HCEC 1CT (cell line): ENCODE measurements at places on chromosomes 2 and 18.
A peak's percentile ranks its signal among the peaks of the same experiment; 100 is the strongest.

DNA sequence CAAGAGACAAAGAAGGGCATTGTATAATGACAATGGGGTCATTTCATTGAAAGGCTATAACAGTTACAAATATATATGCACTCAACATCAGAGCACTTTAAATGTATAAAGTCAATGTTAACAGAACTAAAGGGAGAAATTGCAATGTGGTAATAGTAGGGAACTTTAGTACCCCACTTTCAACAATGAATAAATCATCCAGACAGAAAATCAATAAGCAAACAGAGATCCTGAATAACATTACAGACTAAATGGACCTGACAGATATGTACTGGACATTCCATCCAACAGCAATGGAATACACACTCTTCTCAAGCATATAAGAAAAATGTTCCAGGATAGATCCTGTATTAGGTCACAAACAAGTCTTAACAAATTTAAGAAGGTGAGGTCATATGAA is 90.5 kb upstream of the ALKAL2 start:
- no peak for DNase-seq

- no peak for DNase-seq
Measured at GRCh38 chr2:136049991-136050920, 64.8 kb upstream of the DARS1 start.

DNA sequence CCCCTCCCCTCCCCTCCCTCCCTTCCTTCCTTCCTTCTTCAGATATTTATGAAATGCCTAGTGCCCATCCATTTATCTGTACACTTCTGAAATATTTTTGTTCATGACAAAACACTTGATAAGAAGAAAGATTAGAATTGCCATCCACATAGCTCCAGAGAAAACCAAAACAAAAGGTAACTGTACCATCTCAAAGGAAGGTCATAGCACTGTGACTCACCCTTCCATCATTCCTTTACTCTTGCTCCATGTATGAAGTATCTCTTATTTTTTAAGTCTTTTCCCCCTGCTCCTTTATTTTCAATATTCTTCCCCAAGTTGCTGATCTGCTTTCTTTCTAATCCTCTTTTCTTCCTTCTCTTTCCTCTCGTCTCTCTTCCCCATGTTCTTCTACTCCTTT is 9.9 kb downstream of the CNTNAP5 start:
- DNase-seq, result no peak

DNA sequence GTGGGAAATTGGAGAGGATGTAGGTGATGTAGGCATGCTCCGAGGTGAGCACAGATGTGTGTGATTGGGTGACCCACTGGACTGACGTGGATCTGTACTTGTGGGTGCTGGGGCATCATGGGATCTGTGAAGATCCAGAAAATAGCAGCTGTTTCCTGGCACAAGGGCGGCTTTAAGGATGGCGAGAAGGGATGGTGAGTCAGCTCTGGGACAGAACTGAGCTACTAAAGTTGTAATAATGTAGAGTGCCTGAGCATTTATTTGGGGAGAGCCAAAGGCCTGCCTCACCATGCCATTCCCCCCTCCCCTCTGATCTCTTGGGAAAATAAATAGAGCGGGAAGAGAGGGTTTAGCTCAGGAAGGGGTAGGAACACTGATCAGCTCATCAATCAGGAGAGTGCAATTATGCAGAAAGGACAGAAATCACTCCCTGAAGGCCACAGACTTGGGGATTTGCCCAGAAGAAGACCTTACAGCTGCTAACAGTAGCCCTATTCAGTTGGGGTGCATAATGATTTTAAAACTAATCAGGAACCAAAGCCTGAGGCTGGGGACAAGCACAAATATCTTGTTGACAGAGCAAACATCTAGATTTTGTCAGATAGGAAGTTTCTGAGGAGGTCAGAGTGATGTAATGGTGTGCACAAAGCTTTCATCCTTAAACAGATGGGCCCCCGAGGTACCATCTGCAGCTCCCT is 30.3 kb downstream of the TANC1 start:
- DNase-seq, result peak; percentile 41

GRCh38 chr18:7207366-7207915 is 23.4 kb upstream of the LRRC30 start:
- DNase-seq, result no peak

DNA sequence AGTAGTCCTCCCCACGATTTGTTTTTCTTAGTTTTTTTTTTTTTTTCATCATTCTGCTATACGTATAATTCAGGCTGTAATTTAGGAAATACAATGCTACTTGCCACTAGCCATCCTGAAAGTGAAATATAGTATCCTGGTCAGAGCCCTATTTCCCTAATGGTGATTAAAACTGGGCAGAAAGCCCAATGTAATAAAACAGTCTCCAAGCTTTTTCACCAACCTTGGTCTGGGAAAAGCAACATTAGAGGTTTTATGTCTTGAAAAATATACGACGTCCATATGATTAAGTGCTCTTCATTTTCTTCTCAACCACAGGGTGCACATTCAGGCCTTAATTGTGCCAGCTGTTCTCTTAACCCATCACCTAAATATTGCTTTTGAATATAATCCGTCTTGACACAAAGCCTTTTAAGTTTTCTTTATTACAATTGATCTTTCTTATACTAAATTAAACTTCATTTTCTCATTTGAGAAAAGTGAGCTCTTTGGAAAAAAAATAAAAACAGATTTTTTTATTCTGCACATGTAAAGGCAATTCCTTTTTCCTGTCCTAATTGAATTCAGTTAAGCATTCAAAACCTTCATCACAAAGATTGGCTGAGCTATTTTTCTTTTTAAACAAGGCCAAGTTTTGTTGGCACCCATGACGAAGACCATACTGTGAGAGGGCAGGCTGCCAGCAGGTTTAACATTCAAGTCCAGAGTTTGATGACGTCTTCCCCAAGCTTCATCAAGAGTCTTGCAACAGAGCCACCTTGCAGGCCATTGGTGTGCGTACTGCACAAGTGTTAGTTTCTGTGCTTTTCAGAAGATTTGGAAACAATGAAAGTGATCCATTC is 52.7 kb downstream of the MAP2 start:
- peak; percentile 60 for DNase-seq

DNA sequence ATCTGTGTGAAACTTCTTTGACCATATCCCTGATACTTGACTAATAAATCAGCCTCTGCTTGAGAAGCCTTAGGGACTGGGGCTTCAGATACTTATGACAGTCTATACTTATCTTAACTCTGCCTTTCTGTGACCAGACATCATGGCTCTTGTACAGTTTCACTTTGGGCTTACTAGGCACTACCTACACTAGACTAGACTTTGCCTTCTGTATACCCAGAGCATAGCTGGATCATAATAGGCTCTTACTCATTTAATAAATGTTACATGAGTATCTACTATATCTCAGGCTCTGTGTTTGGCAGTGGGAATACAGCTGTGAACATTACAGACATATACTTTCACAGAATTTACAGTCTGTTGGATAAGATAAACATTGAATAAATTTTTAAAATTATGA is 9.0 kb downstream of the UGP2 start:
- no peak for DNase-seq

DNA sequence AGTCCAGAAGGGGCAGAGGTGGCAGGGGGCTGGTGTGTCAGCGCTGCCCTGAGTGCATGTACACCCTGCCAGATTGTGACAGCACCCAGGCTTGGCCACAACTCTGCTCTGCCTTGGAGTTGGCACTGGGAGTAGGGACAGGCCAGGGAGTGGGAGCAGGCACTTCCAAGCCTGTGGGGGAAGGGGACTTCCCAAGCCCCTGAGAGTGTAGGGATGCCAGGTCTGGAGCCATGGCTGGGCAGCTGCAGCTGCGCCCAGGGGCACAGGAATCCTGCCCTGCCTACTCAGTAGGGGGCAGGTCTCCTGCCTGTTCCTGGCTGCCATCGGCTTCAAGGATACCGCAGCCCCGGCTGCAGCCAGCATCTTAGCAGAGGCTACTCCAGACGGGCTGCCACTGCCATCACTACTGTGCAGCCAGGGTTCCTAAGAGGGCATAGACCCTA is 109.4 kb downstream of the CALCRL start:
- no peak for DNase-seq

DNA sequence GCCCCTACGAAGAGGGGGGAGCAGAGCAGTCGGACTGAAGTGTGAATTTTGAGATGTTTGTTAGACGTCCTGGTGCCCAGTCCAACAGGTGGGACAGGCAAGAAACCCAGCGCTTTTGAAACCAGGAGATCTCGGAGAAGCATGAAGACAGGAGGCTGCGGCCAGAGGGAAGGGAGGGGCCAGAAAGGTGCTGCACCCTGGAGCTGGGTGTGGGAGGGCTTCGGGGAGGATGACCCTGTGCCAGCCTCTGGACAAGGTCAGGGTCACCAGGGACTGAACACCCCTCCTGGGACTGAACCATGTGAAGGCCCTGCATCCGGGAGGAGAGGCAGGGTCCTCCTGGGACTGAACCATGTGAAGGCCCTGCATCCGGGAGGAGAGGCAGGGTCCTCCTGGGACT is 6.1 kb downstream of the TMEM18 start:
- DNase-seq, result no peak

DNA sequence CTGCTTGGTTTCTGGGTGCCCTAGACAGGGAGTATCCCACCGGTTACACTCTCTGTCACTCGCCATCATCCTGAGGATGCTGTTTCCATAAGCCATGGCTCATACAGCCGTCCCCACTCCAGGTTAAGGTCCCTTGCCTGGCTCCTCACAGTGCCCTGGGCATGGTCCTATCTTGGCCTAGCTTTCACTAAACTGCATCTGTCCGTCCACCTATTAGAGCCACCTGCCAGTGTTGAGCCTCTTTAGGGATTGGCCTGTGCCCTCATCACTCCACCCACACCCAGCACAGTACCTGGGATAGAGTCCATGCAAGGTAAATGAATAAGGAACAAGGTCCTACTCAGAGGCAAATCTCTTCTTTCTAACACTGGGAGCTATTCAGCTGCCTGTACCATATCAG is 320.1 kb downstream of the GBX2 start:
- no peak for DNase-seq

DNA sequence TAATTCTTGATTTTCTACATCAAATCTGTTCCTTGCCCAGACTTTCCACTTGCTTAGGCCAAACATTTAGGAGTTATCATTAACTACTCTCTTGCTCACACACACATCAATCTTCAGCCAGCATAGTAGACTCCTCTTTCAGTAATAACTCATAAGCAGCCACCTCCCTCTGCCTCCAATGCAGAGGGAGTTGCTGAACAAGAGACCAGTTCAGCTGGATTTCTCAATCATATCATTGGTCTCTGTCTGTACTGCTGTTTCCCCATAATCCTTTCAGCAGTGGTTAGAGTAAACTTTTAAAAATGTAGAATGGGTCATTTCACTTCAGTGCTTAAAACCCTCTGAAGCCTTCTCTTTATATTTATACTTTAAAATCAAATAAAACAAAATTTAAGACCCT is 112.9 kb downstream of the SLC39A10 start:
- DNase-seq, result no peak

- DNase-seq, result peak; percentile 91
Measured at GRCh38 chr2:209368914-209369313, 54.9 kb upstream of the MAP2 start.

GRCh38 chr2:112924821-112925220 is 13.9 kb downstream of the IL37 start:
- DNase-seq, result no peak

DNA sequence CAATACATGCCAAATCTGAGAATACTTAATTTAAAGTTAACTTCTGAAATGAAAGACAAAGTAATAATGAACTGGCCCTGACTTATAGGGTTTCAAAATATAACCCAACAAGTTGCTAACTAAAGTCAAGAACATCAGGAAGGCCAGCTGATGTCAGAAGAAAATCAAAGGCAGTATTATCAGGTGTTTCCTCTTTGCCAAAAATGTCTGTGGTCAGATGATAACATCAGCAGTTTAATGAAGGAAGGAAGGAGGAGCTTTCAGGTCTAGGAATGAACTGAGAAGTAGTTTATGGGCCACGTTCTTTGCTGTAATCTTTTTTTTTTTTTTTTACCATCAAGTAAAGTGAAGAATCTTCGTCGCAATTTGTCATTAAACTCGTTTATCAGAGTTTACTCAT is 40.9 kb downstream of the CDH2 start:
- DNase-seq, result no peak

- DNase-seq, result peak; percentile 96
Measured at GRCh38 chr2:20438334-20439192, 8.3 kb upstream of the RHOB start.

GRCh38 chr2:191522478-191523120 is 155.3 kb upstream of the NABP1 start:
- DNase-seq, result no peak

DNA sequence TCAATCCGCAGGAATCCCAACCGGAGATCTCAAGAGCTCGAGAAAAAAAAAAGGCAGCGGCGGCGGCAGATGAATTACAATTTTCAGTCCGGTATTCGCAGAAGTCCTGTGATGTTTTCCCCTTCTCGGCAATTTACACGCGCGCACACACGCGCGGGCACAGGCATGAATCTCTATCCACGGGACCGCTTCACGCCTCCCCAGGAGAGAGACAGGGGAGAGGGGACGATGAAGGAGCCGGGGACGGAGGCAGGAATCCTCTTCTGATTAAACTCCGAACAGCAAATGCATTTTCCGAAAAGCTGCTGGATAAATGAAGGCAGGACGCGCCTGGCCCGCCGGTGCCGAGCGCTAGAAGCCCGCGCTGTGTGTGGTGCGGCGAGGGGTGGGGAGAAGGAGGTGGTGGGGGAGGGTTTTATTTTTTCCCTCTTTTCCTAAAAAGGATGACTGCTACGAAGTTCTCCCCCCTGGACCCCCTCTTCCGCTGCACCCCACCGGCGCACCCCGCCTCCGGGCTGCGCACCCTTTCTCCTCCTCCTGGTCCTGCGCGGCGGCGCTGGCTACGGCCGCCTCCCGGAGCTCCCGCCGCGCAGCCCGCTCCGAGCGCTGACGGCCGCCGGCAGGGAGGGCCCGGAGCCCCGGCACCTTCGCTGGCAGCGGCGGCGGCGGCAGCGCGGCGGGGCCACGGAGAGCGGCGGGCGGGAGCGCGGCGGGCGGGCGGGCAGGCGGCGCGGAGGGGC is at the start of gene BCL2:
Gene BCL2, minus strand, starts transcription at position 387 of the 740 bp plus-strand sequence.
- DNase-seq, result peak; percentile 45

DNA sequence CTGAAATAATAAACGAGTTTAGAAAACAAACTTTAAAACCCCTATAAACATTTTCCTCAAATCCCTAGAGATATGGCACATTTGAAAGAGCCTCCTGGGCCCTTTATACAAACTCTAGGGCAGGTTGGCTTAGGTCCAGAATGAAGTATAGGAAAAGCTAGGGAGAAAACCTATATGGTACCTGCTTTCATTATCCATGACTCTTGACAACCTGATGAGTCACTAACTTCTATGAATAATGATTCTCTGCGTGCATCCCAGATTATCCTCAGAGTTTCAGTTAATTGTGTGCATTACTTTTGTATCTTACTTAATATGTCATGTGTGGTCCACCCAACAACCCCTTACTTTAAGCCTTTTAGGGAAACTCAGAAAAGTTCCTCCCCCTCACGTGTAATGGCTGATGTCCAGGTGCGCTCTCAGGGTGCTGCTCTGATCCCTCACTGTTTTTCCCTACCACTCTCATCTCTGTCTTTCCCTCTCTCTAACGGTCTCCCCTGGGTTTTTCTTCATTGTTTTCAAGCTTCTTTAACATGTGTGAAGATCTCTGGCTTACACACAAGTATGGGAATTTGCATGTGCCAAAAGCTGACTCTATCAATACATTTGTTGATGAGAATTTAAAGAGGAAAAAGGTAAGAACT is 78.5 kb downstream of the LRP1B start:
- no peak for DNase-seq
